ENCODE measurements at places on chromosomes 7 and 10.

DNA sequence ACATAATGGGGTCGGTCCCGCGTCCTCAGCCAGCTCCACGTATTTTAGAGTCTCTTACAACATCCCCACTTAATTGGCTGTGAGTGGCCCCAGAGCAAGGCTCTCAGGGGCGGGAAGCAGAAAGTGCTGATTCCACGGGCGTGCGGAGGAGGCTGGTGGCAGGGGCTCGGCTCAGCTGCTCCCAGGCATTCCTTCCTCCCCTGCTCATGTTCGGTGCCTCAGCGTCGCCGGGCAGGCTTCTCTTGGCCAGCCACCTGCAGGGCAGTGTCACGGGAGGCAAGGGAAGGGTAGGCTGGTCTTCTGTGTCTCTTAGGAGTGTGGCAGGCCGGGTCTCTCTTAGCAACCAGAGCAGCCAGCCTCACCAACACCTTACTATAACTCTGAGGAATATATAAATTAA is 33.8 kb downstream of the IL15RA start:
- DNase-seq: no peak

GRCh38 chr7:36438211-36438610 is 48.5 kb downstream of the ANLN start:
- DNase-seq: no peak

GRCh38 chr10:124197371-124198124 is 104.2 kb upstream of the CHST15 start:
- DNase-seq: no peak

DNA sequence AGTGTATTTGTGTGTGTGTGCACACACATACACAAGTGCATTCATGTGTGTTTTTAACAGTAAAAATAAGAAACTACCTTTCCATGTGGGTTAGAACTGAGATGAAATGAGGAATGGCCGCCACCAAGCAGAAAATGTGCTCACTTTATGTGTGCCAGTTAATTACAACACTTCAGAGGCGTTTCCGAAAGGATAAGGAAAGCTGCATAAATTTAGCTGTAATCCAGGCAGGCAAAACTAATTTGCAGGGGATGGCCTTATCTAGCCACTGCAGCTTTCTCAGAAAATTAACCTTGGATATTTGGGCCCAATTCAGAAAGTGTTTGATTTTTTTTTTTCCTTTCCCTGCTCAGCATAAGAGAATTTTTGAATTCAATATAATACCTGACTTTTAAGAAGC is 328.8 kb upstream of the PHF14 start:
- no peak for DNase-seq

DNA sequence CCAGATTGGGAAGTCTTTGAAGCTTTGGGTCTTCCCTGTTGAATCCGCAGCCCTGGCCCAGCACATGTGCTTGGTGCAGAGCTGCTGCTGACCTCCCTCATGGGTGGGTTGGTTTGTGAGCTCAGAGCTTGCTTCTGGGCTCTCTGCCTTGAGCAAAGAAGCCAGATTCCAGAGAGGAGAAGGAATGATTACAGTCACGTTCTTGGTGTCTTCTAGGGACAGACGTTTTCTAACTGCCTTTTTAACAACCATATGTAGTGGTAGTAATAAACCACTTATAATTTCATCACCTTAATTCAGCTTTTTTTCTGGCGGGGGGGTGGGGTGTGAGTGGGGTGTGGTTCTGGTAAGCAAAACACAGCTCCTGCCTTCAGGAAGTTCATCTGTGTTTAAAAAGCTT is 39.5 kb downstream of the LRMDA start:
- no peak for DNase-seq

DNA sequence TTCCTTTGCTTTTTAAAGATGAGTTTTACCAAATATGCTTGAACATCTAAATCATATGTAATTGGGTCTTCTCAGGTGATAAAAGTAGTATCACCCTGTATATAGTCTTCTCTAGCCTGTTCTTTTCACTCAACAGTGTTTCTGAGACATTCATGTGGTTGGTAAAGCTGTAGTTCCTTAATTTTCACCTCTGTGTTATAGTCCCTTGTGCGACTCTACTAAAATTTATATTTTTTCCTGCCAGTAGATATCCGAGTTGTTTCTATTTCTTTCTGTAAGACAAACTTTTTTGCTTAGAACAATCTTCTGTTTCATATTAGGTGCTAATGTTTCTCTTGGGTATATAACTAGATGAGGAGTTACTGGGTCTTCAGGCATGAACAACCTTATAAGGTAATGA is 35.6 kb downstream of the SYPL1 start:
- DNase-seq: no peak
